Heart right ventricle (tissue), 16 donors: ENCODE measurements at places on chromosomes 2 and 18. TPM values are rescaled to one million over a fixed set of nuclear protein-coding genes. Genes with fewer than 3 reads are reported as not detected.
A peak's percentile ranks its signal among the peaks of the same experiment; 100 is the strongest.

DNA sequence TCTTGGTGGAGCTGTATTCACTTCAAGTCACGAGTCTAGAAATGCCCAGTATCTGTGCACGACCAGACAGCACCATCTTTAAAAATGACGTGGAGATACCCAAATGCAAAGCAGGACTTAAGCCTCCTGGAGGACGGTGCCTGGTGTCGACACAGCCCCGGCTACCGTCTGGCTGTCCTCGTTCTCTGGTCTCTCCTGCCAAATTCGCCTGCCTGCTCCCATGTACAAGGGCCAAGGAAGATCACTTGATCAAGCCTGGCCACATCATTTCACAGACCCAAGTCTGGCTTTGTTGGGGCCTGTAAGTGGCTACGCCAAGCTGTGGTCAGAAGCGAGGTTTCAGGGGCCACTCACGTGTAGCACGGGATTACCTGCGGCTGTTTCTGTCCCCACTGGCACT lies 9.4 kb downstream of the ODC1 start:
- DNase-seq: no peak
- H3K27me3 ChIP-seq: no peaks in the 10 kb centered on the region

DNA sequence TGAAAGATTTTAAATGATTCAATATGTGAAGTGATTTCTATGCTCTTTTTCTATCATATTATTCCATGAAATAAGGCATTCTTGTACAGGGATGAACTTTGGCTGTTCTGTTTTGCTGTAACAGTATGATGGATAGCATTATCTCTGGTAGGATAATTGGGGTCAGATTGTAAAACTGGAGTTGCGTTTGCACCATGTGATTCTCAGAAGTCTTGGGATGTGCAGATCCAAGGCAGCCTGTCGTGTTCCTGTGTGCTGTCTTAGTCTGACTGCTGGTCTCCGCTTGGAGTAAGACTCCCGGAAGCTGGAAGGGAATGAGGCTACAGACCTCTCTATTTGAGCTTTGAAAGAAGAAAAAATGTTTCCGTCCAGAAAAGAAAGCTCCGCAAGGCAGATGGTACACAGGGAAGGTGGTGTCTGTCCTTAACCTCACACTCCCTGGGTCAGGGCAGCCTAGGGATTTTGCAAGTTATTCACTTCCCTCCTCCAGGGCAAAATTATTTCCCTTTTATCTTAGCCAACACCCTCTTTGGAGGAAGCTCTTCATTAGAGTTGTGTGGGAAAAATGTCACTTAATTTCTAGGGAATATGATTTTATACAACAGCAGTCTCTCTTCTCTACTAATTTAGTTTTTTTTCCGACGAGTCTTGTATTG lies 250.6 kb downstream of the PTPRM start:
- no peaks in the 10 kb centered on the region for H3K4me1 ChIP-seq
- no peak overlapping the region for H3K4me3 ChIP-seq
- H3K27ac ChIP-seq: no peak overlapping the region
- no peaks in the 10 kb centered on the region for H3K27me3 ChIP-seq

DNA sequence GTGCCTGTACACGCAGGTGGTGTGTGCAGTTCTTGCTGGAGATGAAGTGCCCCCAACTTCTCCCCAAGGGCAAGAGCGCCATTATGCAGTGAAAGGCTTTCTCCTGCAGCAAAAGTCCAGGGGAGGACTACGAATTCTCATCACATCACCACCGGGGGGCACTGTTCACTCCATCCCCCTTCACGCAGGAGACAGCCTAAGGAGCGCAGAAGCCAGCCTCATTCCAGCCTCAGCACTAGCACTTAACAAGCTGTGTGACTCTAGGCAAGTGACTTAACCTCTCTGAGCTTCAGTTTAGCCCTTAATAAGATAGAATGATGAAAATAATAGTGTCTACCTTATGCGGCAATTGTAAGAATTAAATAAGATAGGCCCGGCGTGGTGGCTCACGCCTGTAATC lies 32.3 kb downstream of the DNMT3A start:
- no peak overlapping the region for H3K27ac ChIP-seq
- peaks cover 30% of the 10 kb centered on the region for H3K36me3 ChIP-seq
- H3K4me1 ChIP-seq: peaks cover 35% of the 10 kb centered on the region
- H3K27me3 ChIP-seq: no peaks in the 10 kb centered on the region
- no peak overlapping the region for H3K4me3 ChIP-seq

GRCh38 chr18:79424008-79424565 lies 28.4 kb downstream of the NFATC1 start:
- no peaks in the 10 kb centered on the region for H3K36me3 ChIP-seq
- no peak overlapping the region for H3K27ac ChIP-seq
- no peak overlapping the region for H3K4me3 ChIP-seq
- peak; percentile 65 for DNase-seq

The UGT1A5 gene
- total RNA-seq: not detected

The ATP6V1C2 gene
- 1.2 TPM for total RNA-seq

- H3K4me1 ChIP-seq: no peaks in the 10 kb centered on the region
- no peak overlapping the region for H3K4me3 ChIP-seq
- no peak for DNase-seq
- H3K27ac ChIP-seq: no peak overlapping the region
- peaks cover 70% of the 10 kb centered on the region for H3K27me3 ChIP-seq
- H3K36me3 ChIP-seq: no peaks in the 10 kb centered on the region
Measured at GRCh38 chr2:117851969-117852368, 37.5 kb downstream of the DDX18 start.

DNA sequence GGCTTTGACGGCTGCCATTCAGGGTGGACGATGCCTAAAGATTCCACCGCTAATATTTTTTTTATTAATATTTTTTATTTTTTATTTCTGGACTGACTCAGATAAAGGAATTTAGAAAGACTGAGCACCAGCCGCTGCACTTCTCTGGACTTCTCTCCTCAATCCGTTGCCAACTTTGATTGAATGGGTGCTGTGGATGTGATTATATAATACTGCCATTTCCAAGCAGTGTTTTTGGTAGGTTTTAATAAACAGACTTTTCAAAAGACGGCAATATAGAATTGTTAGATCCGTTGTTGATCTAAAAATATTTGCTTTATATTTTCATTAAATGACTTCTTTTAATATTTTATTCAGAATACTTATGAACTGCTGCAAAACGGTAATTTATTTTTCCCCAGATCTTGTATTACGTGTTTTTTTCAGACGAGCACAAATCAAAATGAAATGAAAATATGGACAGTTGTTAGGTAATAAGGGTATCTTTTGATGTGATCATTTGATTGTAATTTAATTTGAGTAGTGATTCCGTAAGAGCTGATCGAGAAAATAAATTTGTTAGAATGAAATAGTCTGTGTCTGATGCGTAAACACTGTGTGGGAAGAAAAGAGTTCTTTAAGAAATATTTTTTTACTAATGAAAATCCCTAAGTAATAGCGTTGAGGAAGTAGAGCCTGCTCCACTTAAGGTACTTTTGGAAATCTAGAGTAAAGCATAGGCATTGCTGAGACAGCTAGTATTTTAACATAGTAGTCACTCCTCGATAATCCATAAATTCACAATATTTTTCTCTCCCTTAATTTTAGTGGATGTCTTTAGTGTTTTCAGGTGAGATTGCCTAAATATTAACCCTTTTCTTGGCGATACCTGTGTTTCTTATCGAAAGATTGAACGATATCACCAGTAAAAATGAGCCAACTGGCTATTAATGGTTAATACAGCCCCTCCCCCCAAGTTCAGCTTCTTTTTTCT lies 4.4 kb downstream of the POU3F3 start:
- H3K4me3 ChIP-seq: no peak overlapping the region
- no peaks in the 10 kb centered on the region for H3K36me3 ChIP-seq
- H3K4me1 ChIP-seq: no peaks in the 10 kb centered on the region
- no peak overlapping the region for H3K27ac ChIP-seq

The TTN gene
- 4,921 TPM for total RNA-seq

DNA sequence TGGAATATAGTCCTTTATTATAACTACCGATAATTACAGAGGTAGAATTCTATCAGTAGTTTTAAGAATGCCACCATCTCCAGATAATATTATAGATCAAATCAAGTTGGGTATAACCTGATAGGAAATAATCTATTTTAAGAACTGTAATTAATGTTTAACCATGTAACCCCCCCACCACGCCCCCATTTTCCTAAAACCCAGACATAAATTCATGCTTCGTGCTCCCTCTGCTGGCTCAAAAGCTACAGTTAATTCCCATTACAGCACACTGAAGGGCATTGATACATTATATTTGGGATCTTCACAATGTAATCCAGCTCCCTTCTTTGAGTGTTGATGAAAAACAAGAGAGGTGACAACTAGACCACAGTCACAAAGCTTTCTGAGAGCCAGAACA lies 228.0 kb upstream of the SMAD7 start:
- H3K4me3 ChIP-seq: no peak overlapping the region
- DNase-seq: no peak
- no peak overlapping the region for H3K27ac ChIP-seq

DNA sequence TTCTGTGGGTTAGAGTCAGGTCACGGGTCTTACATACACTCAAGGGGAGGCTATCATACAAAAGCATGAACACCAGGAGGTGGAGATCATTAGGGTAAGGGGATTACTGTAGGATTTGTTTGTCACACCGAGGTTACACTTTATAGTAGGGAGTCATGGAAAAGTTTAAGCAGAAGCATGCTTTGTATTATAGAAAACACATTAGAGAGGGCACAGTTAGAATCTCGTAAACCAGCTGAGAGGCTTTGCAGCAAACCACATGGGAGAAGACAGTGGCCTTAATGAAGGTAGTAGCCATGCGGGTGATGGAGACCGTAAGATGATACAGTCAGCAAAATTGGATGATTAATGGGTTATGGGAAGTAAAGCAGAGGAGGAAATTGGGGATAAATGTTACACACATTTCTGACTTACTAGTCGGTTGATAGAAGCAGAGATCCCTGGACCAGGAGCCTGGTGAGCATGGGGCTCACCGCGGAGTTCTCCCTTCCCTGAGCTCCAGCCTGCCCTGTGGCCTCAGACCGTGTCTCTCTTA lies 75.6 kb downstream of the MAPRE2 start:
- peaks cover 32% of the 10 kb centered on the region for H3K4me1 ChIP-seq
- DNase-seq: no peak
- no peaks in the 10 kb centered on the region for H3K36me3 ChIP-seq
- no peaks in the 10 kb centered on the region for H3K27me3 ChIP-seq

GRCh38 chr2:84776011-84776410 lies 104.9 kb downstream of the TRABD2A start:
- no peak overlapping the region for H3K4me3 ChIP-seq
- H3K4me1 ChIP-seq: no peaks in the 10 kb centered on the region
- H3K27ac ChIP-seq: no peak overlapping the region
- no peaks in the 10 kb centered on the region for H3K27me3 ChIP-seq
- no peak for DNase-seq

DNA sequence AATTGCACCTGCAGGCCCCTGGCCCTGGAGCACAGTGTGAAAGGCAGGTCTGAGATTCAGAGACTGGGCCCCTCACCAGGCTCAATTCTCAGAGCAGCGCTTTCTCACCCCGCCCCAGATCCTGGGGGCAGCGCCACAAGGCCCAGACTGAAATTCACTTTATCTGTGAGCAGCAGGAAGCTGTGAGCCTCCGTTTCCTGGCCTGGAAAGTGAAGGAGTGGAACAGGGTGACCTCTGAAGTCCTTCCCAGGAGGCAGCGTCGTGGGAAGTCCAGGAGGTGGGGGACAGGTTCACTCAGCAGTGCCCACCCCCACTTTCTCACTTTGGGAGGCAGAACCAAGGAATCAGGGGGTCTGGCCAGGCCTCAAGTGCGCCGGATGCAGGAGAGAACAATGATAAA lies 235.4 kb downstream of the NDUFA10 start:
- H3K27me3 ChIP-seq: peaks cover 14% of the 10 kb centered on the region
- no peak overlapping the region for H3K4me3 ChIP-seq
- DNase-seq: no peak

The SULT1C2 gene
- total RNA-seq: 2.4 TPM

DNA sequence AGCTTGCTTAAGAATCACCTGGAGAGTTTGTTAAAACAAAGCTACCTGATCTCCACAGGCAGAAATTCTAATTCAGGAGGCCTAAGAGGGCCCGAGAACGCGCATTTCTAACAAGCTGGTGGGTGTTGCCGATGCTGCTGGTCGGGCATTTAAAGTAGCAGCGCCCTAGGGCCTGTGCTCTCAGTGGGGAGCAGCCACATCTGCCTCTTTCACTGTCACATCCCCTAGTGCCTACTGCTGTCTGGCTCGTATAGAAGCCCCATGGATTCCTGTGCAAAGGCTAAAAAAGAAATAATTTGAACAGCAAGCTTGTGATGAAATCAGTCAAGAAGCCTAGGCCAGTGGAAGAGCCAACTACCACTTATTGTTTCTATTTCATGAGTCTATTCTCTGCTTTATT lies 126.7 kb upstream of the SMIM21 start:
- no peak for DNase-seq
- H3K36me3 ChIP-seq: no peaks in the 10 kb centered on the region
- peaks cover 12% of the 10 kb centered on the region for H3K27me3 ChIP-seq
- no peaks in the 10 kb centered on the region for H3K4me1 ChIP-seq

DNA sequence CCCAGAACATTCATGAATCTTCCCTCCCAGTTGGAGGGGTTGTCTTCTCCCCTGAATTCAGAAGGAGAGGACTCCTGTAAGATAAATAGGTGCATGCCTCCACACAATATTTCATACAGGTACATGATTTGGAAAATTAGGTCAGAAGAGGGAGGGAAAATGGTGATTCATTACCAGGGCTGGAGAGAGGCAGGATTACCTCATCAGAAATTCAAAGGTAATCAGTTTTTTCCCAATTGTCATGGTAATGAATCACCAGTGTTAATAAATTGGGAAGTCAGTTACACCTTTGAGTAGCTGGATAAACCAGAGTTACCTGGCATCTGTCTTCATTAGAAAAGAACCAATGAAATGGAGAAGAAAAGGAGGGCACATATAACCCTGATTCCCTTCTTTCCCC lies 128.5 kb downstream of the EN1 start:
- no peaks in the 10 kb centered on the region for H3K36me3 ChIP-seq
- no peak for DNase-seq
- H3K4me1 ChIP-seq: no peaks in the 10 kb centered on the region
- H3K27me3 ChIP-seq: peaks cover 9% of the 10 kb centered on the region
- H3K27ac ChIP-seq: no peak overlapping the region

The FLACC1 gene
- total RNA-seq: 5.6 TPM

GRCh38 chr2:143705108-143705707 lies 576.0 kb downstream of the ARHGAP15 start:
- DNase-seq: no peak
- H3K4me3 ChIP-seq: no peak overlapping the region
- no peaks in the 10 kb centered on the region for H3K4me1 ChIP-seq
- no peak overlapping the region for H3K27ac ChIP-seq
- H3K36me3 ChIP-seq: no peaks in the 10 kb centered on the region

GRCh38 chr2:143280097-143280757 lies 151.0 kb downstream of the ARHGAP15 start:
- no peak overlapping the region for H3K27ac ChIP-seq
- no peak overlapping the region for H3K4me3 ChIP-seq
- DNase-seq: no peak
- H3K27me3 ChIP-seq: no peaks in the 10 kb centered on the region
- no peaks in the 10 kb centered on the region for H3K36me3 ChIP-seq

- no peak overlapping the region for H3K4me3 ChIP-seq
- DNase-seq: no peak
- H3K27me3 ChIP-seq: no peaks in the 10 kb centered on the region
- H3K36me3 ChIP-seq: no peaks in the 10 kb centered on the region
Measured at GRCh38 chr2:107380912-107381311, 445.8 kb upstream of the RGPD4 start.

- DNase-seq: no peak
- H3K27ac ChIP-seq: no peak overlapping the region
- no peaks in the 10 kb centered on the region for H3K4me1 ChIP-seq
- no peak overlapping the region for H3K4me3 ChIP-seq
Measured at GRCh38 chr2:49241501-49241900, 87.2 kb upstream of the FSHR start.

- no peak for DNase-seq
- H3K36me3 ChIP-seq: peaks cover 21% of the 10 kb centered on the region
- peaks cover 38% of the 10 kb centered on the region for H3K4me1 ChIP-seq
Measured at GRCh38 chr2:95121093-95121406, 558 bp downstream of the MRPS5 start.
